ENCODE measurements at places on chromosomes 2 and 18.

- DNase-seq: no peak
These were observed 139.0 kb upstream of the SH3BP4 start for GRCh38 chr2:234812851-234813250.

GRCh38 chr18:76370201-76370600 is 124.8 kb downstream of the ZNF516 start:
- no peak for DNase-seq

GRCh38 chr18:26448714-26449159 is 99.6 kb downstream of the KCTD1 start:
- no peak for DNase-seq

DNA sequence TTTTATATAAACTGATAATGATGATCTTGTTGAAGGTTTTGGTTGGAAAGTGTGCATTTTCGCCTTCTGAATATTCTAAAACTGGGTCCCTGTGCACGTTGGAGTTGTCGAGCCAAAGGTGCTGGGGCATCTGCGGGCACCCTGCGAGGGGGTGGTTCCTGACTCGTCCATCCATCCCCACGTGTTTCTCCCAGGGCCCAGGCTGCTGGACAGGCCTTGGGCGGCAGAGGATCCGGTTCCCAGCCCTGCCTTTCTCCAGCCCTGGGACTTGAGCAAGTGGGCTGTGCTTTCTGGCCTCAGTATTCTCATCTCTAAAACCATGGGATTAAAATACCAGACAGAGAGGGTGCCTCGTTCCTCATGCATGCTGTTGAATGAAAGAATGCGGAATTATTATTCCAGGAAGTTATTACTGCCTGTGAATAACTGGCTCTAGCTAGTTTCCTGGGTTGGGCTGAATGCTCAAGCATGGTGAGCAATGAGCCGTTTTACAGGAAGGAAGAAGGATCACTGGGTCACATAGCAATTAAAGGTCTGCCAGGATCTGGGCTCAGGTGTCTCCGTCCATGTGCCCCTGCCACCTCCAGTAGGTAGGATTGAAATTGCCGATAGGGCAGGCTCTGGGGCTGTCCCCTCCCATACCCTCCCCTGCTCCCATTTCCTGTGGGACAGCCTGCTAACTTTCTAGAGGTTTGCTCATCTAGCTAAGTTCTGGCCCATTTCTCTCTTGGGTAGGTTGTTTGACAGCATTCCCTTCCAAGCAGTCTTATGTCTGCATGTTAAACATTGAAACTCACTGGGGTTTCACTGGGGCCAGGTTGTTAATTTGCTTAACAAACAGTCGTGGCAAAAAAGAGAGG is 77.2 kb upstream of the HS6ST1 start:
- no peak for DNase-seq

GRCh38 chr2:135424849-135425248 is 106.2 kb downstream of the ZRANB3 start:
- DNase-seq: no peak

DNA sequence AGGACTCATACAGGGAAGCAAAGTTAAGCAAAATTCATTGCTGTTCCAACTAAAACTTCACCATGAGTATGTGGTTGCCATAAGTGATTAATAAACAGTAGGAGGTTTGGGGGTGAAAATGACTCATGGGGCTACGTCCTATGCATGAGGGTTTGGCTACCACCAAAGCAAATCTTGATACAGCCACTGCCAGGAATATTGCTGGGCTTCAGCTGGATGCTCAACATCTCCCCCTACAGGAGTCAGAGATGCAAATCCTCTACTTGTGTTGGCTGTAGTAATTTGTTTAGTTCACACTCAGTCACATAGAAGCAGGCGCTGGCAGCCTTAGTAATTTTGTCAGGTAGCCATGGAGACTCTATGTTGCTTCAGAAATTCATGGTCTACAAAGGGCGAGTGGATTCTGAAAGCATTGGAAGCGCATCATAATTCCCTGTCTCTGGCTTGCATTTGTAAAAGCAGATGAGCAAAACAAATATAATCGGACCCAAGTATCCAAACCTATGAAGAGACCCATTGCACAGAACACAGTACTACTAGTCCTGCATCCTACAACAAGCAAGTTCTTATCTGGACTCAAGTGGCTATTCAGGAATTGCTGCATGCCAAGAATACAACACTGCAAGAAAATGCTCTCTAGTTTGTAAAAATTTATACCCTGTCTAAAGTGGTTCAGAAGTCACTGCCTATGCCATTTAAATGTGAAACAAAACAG is 76.0 kb downstream of the CD28 start:
- DNase-seq: no peak

DNA sequence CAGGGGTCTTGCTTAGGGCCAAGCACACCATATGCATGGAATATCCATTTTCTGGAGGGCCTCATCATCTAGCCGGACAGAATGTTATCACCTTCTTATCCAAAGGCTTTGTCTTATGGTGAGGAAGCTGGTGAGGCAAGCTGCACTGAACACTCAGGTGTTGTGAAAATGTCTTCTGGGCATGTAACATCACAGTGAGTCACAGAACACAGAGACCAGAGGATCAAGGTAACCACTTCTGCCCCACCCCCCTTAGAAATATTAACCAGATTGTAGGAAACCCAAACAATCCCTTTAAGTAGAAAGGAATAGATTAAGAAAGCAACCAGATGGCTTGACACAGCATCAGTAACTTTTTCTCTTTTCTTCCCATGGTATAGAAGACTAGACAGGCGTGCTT is 51.1 kb downstream of the MYO5B start:
- DNase-seq: no peak
